ENCODE measurements at places on chromosomes 4 and X. TPM values are rescaled to one million over a fixed set of nuclear protein-coding genes. Genes with fewer than 3 reads are reported as not detected.

DNA sequence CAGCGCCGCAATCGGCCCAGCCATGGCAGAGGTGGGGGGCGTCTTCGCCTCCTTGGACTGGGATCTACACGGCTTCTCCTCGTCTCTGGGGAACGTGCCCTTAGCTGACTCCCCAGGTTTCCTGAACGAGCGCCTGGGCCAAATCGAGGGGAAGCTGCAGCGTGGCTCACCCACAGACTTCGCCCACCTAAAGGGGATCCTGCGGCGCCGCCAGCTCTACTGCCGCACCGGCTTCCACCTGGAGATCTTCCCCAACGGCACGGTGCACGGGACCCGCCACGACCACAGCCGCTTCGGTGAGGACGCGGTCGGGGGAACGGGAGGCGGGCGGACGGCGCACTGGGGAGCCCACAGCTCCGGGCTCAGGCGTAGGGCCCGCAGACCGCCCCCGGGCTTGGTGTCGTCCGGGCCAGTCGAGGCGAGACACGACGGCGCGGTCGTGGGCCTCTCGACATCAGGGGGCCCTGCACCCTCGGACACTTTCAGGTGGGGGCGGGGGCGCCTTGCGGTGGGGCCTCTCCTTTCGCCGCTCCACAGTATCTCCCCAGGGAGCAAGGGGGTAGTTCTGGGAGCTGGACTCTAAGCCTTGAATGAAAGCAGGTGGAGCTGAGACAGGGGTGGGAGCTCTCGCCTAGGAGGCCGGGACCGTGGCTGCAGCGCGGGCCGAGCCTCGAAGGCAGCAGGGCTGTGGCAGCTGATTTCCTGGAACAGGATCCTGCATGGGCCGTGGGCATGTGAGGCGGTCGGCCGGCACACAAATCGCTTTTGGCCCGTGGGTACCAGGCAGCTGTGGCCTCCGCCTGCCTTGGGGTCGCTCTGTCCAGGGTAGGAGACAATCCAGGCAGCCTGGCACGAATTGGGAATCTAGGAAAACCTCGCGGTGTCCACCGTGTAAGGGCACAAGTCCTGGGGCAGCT is 722 bp downstream of the FGF16 start:
- H3K4me3 ChIP-seq = no peak overlapping the region
- DNase-seq = no peak
- no peaks in the 10 kb centered on the region for H3K27me3 ChIP-seq
- no peaks in the 10 kb centered on the region for H3K36me3 ChIP-seq
- no peak overlapping the region for H3K27ac ChIP-seq
- peaks cover 20% of the 10 kb centered on the region for H3K4me1 ChIP-seq

GRCh38 chr4:140052050-140052449 is 101.9 kb downstream of the MAML3 start:
- peak; percentile 51 for DNase-seq
- H3K27ac ChIP-seq = no peak overlapping the region
- no peaks in the 10 kb centered on the region for H3K27me3 ChIP-seq
- no peak overlapping the region for H3K4me3 ChIP-seq
- peaks cover 31% of the 10 kb centered on the region for H3K4me1 ChIP-seq

Gene ZMAT1
- not detected for total RNA-seq

Gene TMPRSS11A
- total RNA-seq = not detected

Gene ODAPH
- not detected for total RNA-seq

- H3K27ac ChIP-seq = no peak overlapping the region
- no peaks in the 10 kb centered on the region for H3K36me3 ChIP-seq
- H3K4me3 ChIP-seq = no peak overlapping the region
- no peaks in the 10 kb centered on the region for H3K4me1 ChIP-seq
Observed at GRCh38 chr4:1656132-1656531, 28.0 kb downstream of the FAM53A start.

Gene ATP7A
- total RNA-seq = 4.3 TPM

DNA sequence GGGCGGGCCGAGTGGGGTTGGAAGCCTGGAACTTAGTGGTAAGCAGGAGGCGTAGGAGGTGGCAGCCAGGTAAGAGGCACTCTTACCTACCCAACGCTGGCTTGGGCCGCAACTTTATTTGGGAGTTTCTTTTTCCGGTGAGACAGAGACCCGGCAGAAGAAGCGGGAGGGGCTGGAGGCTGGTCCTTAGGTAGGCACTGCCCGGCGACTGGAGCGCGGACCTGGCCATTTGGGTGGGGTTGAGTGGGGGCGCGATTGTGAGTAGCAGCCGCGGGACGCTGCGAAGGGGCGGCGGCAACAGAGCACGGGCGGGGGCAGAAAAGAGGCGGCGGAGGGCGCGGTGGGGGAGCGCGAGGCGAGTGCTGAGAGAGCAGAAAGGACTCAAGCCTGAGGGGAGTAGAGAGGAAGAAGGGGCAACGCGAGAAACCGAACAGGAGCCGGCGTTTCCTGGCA is 334 bp upstream of the POU4F2 start:
- no peaks in the 10 kb centered on the region for H3K4me1 ChIP-seq
- no peaks in the 10 kb centered on the region for H3K36me3 ChIP-seq
- no peak for DNase-seq
- no peak overlapping the region for H3K27ac ChIP-seq

DNA sequence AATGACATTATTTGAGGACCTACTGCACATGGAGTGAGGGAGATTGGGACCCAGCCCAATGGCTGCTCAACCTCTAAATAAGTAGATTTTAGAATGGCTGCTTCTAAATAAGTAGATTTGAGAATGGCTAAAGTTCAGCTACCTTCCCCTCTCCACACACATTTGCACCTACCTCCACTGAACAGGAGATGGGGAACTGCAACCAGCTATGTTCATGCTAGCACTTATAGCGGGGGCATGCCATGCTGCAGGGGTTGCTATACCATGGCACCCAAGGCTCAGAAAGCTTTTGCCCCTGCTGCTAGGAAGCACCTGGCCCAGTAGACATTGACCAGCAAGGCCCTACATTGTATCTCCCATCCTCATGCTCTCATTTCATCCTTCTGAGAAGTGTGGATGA is 70.2 kb upstream of the MAOA start:
- H3K27ac ChIP-seq = no peak overlapping the region
- H3K36me3 ChIP-seq = no peaks in the 10 kb centered on the region
- no peak overlapping the region for H3K4me3 ChIP-seq
- peaks cover 25% of the 10 kb centered on the region for H3K4me1 ChIP-seq

Gene DIPK2B
- total RNA-seq = 0.40 TPM

Gene CASP6
- total RNA-seq = 33.7 TPM

GRCh38 chr4:165319030-165319429 is 8.4 kb upstream of the MSMO1 start:
- no peaks in the 10 kb centered on the region for H3K27me3 ChIP-seq
- no peaks in the 10 kb centered on the region for H3K36me3 ChIP-seq
- no peak overlapping the region for H3K4me3 ChIP-seq
- no peak overlapping the region for H3K27ac ChIP-seq

GRCh38 chr4:29131304-29131703 is 1588.9 kb upstream of the PCDH7 start:
- H3K4me3 ChIP-seq = no peak overlapping the region
- H3K27ac ChIP-seq = no peak overlapping the region
- H3K36me3 ChIP-seq = no peaks in the 10 kb centered on the region
- H3K4me1 ChIP-seq = no peaks in the 10 kb centered on the region

Data from PC-3 (cell line).